IMR-90 (cell line): ENCODE measurements at places on chromosomes 6 and 20. TPM values are rescaled to one million over a fixed set of nuclear protein-coding genes. Genes with fewer than 3 reads are reported as not detected.

ABHD16B gene
- not detected in 2 replicates for total RNA-seq

RREB1 gene
- total RNA-seq: 8.4 and 8.6 TPM in 2 replicates

STMND1 gene
- not detected in 2 replicates for total RNA-seq

DNA sequence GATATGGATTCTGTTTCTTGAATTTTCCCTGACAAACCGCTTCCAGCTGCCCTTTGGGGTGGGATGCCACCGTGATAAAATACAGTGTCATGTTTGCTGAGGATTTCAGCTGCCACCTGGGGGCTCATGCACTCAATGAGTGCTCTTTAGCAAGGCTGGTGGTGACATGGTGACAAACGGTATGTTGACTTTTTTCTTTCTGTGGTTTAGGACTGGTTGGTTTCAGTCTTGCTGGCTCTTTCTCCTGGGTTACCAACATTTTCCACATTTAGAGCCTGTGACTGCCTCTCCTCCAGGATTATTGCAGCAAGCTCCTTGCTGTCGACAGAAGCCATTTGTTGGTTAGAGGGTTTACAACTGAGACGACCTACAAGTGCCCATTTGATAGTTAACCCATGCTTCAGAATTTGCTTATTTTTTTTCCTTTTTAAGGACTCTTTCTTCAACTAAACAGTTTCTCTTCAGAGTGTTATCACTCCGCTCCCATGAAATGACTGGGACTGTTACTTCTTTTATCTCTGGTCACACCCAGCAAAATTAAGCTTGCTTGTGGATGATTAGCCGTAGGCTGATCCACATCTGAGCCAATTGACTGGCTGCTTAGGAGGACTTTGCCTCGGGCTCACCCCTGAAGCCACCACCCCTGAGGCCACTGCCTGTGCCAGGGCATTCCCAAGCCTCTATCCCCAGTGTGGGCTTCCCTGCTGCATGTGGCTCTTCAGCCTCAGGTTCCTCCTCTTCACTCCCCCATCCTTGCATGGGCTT, 48.4 kb upstream of the CDYL start:
- no peak for DNase-seq

GRCh38 chr6:137830511-137830911, 36.5 kb upstream of the TNFAIP3 start:
- DNase-seq: no peak

PAX1 gene
- total RNA-seq: not detected in 2 replicates

DNA sequence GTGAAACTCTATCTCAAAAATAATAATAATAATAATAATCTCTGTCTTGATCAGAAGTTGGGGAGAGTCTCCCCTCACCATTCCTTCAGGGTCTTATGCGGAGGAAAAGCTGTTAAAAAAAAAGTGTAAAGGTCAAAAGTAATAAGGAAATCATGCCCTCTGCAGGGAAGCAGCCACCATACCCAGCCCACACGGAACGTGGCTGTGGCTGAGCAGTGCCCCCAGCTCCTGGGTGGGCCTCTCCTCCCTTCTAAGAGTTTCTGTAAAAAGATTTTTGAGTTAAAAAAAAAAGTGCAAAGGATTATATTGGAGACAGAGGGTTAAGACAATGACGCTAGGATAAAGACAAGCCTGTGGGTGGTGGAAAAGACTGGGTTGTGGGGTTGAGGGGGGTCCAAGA, 29.3 kb upstream of the ITCH start:
- no peak for DNase-seq

DNA sequence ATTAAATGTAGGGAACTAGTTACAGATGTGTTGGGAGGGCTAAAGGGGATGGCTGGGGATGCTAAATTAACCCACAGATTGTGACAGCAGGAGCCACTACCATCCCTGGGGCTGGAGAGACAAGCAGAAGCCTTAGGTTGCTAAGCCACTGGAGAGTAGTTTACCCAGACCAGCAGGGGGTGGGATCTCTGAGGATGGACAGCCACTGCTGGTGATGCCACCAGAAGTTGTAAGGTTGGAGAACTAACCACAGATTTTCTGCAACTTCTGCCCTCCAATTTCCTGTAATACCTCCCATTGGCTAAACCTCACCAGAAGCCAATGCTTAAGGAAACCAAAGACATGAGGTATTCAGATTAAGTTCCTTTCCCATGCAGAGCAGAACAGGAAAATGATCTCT, 139.6 kb upstream of the NOX3 start:
- DNase-seq: no peak

DNA sequence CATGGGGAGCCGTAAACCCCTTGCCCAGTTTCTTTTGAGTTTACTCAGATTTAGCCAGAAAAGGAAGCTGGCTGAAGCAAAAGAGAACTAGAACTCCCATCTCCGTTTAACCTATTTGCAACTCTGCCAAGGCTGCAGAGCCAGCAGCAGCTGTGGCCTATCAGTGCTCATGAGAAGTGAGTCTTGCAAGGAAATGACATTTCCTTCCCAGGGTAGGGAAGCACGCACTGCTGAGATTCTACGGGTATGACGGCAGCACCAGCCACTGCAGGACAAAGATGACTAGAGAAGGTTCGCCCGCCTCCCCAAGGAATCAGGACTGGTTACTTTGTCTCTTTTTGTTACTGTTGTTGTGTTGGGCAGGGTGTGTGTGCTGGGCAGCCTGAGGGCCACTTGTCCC, 47.6 kb downstream of the PPP1R3G start:
- DNase-seq: peak; percentile 98
